Thoracic aorta (tissue), 2 donors: ENCODE measurements at places on chromosomes 3 and 15.

DNA sequence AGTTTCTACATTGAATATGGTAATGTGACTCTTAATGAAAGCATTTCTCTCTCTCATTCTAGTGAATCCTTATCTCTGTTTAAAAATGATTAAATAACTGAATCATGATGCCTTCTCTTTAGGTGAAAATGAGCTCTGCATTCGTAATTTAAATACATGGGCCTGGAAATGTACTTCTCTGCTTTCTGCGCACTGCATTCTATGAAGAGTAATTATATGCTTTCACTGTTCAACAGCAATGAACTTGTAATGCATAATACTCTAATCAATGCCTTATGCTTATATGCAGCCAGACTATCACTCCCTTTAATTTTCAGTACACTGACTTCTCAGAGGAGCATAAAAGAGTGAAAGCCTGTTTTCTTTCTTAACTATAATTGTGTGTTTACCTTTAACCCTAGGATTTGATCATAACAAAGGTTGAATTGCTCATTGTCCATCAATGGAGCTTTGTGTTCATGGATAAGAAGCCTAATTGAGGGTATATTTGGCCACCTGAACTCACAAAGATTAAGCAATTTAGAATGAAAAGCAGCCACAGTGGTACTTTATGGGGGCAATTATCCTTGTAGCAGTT, 330.8 kb upstream of the PDZRN3 start:
- DNase-seq: no peak

DNA sequence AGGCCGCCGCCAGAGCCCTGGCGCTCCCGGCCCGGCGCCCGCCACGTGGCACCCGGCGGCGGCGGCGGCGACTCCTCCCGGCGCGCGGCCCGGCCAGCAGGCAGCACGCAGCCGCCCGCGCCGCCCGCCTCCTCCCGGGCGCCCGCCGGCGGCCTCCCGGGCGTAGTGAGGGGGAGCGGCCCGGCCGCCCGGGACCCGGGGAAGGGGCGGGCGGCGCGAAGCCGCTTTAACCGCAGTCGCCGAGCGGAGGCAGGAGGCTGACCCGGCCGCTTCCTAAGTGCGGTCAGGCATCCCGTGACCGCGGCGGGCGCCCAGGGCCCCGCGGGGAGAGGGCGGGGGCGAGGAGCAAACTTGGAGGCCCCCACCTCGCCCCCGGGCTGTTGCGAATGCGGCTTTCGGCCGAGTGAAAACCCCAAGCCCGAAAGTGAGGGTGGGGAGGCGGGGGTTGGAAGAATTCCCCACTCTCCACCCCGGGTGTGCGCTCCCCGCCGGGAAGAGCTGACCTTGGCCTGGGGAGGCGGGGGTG, 1.7 kb upstream of the HES1 start:
- DNase-seq: no peak

GRCh38 chr3:27903446-27903845, 181.3 kb upstream of the EOMES start:
- DNase-seq: no peak

DNA sequence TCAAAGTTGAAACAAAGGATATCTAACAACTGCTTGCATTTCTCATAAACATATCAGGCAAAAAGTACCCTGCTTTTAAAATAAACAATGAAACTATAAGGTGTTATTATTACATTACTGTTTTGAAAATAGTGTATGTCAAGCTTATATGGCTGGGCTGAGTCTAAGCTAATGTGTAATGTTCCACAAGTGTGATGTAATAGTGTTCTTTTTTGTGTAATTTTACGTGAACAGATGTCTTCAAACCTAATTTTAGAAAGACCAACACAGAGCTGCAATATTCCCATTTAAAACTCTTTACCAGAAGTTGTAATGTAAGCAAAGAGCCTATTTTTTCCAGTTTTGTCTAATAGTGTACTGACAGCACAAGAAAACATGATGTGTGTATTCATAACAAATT, 34.0 kb downstream of the MINDY2 start:
- DNase-seq: no peak

DNA sequence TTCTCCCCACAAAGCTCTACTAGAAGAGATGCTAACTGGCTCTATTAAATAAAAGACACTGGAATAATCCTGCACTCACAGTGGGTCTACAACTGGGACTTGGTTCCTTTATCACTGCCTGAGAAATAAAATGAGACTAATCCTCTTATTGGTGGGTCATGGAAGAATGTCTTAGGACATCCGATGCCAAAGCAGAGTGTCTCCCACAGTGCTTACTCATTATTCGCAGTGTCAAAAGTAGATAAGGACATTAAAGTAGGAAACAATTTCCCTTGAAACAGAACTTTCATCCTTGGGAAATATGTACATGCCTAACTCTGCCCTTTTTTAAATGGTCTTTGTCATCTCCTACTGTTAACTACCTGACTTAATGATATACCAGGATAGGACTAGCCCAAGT, 71.5 kb downstream of the GSK3B start:
- no peak for DNase-seq

DNA sequence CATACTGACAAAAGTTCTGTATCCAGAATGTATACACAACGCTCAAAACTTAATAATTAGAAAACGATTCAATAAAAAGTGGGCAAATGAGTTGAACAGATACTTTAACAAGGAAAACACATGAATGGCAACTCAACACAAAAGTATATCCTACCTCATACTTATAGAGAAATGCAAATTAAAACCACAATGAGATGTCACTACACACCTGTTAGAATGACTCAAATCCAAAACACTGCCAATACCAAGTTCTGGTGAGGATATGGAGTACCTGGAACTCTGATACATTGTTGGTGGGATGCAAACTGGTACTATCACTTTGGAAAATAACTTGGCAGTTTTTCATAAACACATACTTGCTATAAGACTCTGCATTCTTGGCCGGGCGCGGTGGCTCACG, 42.1 kb downstream of the PRTG start:
- no peak for DNase-seq

- DNase-seq: no peak
Measured at GRCh38 chr3:43793648-43794372, 103.1 kb downstream of the ABHD5 start.

DNA sequence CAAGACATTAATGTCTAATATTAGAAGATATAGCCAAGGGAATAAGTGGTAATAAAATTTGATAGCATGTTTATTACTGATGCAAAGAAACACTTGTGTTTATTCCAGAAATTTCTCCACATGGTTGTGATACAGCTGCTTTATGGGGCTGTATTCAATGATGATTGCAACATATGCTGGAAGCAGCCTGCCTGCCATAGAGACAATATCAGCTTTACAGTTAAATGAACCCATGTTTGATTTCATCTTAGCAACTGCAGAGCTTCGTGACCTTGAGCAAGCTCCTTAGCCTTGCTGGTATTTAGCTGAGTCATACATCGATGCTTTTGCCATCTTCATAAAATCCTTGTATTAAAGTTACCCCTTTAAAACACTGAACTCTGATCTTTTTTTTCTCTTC, 168.1 kb upstream of the STAC start:
- no peak for DNase-seq

DNA sequence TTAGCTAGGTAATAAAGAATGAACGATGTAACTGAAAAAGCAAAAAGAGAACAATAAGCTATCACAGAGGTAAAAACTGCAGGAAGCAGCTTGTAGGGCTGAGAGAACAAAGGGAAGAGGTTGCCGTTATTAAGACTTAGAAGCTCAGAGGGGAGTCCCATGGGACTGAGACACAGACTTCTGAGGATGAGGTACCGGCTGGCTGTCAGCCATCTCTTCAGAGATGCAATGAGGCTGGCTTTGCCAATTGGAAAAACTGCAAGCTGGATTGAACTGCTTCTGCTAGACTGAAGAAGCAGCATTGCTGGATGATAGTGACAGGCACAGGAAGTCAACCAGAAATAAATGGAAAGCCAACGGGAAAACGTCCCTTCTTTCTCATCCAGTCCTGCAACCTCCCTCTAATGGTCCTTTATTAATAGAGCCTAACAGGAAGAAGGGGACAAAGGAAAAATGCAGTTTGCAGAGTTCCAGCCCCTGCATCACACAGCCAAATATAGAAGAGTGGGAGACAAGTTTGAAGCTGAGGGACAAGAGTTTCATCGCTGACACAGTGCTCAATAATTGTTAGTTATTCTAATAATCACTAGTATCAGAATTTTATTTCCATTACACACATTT, 21.1 kb upstream of the KLHL6 start:
- DNase-seq: no peak

GRCh38 chr3:7285505-7285904, 424.6 kb downstream of the GRM7 start:
- DNase-seq: no peak

- no peak for DNase-seq
Measured at GRCh38 chr3:83934192-83935021, 1024.4 kb upstream of the CADM2 start.

- DNase-seq: no peak
Measured at GRCh38 chr3:10242182-10243065, 5.8 kb upstream of the TATDN2 start.

- DNase-seq: no peak
Measured at GRCh38 chr3:51282931-51283330, 102.2 kb upstream of the MANF start.

GRCh38 chr15:31267161-31268107, 59.2 kb upstream of the KLF13 start:
- no peak for DNase-seq
